Mucosa of gallbladder (tissue), 1 donor: ENCODE measurements at places on chromosomes 2 and 18. TPM values are rescaled to one million over a fixed set of nuclear protein-coding genes. Genes with fewer than 3 reads are reported as not detected.

CAPN14 gene
- 0.14 TPM for total RNA-seq

MAB21L4 gene
- 2.8 TPM for total RNA-seq

COLEC11 gene
- total RNA-seq: 79.0 TPM

DNA sequence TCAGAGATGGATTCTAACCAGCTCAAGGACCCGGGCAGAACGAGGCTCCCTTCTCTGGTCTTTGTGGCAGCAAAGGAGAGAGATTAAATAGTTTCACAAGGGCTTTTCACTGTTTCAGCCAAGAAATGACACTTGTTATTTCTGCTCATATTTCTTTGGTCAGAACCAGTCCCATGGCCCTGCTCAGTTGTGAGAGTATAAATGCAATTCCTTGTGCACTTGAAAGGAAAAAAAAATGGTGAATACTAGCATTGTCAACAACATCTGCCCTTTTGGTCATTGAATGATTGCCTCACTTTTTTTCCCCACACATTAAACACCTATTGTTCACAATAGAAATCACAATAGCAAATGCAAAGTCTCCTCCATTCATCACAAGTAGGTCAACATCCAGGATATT is 104.4 kb downstream of the RDH14 start:
- DNase-seq: no peak

GRCh38 chr2:180222644-180223043 is 215.5 kb upstream of the CWC22 start:
- peak; percentile 13 for DNase-seq

DNA sequence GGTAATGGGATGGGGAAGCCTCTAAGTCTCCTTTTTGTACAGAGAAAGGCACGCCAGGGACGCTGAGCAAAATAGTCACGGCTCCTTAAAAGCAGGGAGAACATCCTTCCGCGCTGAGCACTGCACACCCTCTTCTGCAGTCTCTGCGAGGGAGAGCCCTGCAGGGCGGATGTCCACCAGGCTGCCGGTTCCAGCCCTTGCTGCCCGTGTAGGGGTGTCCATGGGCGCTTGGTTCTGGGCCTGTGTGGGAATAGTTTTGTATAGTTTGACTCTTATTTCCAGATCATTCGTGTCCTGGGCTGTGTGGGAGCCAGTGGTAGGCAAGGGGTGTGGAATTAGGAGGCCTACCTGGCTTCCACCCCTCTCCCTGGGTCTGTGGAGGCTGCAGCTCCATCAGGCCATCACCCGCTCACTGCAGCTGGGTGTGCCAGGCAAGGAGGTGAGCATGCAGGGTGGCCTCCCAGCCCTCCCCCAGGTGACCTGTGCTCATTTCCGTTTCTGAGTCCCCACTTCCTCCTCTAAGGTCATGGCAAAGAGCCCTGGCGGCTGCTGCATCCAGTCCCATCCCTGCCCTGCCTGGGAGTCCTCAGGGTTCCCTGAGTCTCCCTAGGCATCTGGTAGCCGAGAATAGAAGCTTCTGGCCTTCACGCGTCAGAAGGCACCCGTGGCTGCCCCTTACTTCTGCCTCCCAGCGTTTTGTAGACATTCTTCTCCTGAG is 202.6 kb downstream of the LDLRAD4 start:
- DNase-seq: no peak

- no peak for DNase-seq
These were observed 112.0 kb downstream of the LYPD6 start for GRCh38 chr2:149442346-149442745.
